ACHN (cell line): ENCODE measurements at places on chromosomes 11 and 22.

- DNase-seq: no peak
Measured at GRCh38 chr11:118895093-118896039, 11.7 kb downstream of the CXCR5 start.

- no peak for DNase-seq
Measured at GRCh38 chr11:90770007-90770406, 547.2 kb upstream of the CHORDC1 start.

DNA sequence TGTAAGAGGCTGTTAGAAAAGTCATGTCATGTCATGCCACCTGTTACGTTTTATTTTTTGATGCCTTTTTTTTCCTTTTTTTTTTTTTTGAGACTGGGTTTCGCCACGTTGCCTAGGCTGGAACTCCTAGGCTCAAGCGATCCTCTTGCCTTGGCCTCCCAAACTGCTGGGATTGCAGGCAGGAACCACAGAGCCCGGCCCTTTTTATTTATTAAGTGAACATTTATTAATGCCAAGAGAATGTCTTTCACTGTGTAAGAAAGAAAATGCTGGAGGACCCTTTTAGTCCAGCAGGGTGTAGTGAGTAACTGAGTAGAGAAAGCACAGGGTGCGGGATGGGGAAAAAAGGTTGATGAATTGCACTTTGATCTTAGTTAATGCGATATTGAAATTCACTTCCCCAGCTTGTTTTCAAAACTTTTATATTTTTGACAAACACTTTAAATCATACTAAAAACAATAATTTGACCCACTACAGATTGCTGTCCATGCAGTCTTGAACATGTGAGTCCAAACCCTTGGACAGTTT is 2.3 kb upstream of the XBP1 start:
- DNase-seq: no peak

DNA sequence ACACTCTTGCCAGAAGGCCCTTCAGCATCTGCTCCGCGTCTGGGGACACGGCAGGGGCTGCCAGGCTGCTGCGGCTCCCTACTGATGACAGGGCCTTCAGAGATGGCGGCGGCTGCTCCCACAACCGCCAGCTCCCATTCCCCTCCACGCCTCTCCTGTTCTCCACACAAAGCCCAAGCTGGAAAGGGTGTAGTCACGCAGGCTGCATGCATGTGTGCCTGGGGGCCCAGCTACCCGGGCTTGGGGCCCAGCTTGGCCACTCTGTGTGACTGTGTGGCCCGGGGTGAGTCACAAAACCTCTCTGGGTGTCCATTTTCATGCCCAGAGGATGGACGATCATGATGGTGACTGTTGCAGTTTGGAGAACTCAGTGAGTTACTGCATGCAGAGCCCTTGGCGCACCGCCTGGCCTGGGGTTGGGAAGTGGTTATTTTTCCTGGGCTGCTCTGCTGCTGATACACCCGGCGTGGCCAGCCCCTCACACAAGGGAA is 31.7 kb upstream of the PARVB start:
- no peak for DNase-seq

GRCh38 chr11:115180272-115180671 is 323.9 kb downstream of the CADM1 start:
- DNase-seq: no peak

GRCh38 chr11:6598555-6598954 is 4.9 kb downstream of the RRP8 start:
- DNase-seq: no peak

DNA sequence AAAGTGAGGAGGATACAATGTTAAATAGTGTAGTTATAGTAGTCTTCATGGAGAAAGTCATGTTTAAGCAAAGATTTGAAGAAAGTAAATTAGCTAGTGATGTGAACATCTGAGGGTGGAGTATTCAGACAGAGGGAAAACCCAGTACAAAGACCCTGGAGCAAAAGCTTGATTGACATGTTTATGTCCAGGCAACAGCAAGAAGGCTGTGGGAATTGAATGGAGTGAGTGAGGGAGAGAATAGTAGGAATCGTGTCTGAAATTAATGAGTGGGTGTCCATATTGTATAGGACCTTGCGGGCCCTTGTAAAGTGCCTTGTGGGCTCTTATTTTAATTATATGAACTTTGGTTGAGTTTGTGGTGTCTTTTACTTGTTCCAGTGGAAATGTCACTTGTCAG is 424.1 kb upstream of the KIRREL3 start:
- no peak for DNase-seq

DNA sequence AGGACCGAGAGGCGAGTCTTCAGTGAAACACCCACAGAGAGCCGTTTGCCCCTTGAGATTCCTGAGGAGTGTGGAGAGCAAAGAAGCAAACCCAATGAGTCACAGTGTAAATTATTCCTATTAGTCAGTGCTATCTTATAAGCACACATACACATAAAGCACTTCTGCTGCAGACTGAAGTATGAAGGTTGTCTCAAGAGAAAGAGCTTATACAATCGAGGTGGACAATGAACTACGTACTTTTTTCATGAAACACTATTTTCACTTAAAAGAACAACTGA is 37.3 kb downstream of the GALNT18 start:
- peak; percentile 91 for DNase-seq

DNA sequence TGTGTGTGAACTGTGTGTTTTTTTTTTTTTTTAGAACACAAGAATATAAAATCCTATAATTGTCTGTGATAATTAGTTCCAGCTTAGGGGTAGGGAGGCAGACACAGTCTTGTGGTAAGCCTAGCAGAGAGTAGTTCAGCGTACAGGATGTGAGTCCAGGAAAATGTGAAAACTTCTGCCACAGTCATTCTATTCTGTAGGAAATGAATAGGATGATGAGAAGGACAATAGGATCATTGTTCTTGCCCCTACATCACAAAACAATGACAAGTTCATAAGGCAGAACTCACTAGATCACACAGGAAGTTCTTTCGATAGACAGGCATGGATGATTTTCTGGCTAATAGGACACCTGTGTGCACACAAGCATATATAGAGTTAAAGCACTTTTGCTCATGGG is 132.2 kb downstream of the NAV2 start:
- no peak for DNase-seq

DNA sequence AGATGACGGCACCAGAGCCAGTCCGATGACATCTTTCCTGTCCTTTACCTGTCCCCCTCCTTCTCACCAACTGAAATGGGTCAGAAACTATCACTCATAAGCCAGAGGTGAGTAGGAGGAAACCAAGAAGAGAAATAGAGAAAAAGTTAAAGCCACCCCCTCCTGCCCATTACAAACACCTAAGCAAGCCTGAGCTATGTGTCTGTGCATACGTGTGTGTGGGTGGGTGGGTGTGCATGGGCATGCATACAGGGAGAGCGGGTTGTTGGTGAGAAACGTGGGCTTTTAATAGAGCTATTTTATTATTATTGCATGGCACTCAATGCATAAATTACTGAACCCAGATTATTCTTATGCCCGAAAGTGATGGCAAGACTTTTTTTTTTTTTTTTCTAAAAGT is 2.6 kb downstream of the PATE4 start:
- DNase-seq: no peak

- peak; percentile 84 for DNase-seq
Measured at GRCh38 chr11:129960216-129961214, 42.1 kb downstream of the PRDM10 start.

- no peak for DNase-seq
Measured at GRCh38 chr11:128405714-128406662, 181.4 kb downstream of the ETS1 start.

GRCh38 chr22:29661336-29661735 is 57.9 kb downstream of the NF2 start:
- no peak for DNase-seq

- DNase-seq: no peak
Measured at GRCh38 chr22:44333847-44334635, 21.3 kb upstream of the SHISAL1 start.

DNA sequence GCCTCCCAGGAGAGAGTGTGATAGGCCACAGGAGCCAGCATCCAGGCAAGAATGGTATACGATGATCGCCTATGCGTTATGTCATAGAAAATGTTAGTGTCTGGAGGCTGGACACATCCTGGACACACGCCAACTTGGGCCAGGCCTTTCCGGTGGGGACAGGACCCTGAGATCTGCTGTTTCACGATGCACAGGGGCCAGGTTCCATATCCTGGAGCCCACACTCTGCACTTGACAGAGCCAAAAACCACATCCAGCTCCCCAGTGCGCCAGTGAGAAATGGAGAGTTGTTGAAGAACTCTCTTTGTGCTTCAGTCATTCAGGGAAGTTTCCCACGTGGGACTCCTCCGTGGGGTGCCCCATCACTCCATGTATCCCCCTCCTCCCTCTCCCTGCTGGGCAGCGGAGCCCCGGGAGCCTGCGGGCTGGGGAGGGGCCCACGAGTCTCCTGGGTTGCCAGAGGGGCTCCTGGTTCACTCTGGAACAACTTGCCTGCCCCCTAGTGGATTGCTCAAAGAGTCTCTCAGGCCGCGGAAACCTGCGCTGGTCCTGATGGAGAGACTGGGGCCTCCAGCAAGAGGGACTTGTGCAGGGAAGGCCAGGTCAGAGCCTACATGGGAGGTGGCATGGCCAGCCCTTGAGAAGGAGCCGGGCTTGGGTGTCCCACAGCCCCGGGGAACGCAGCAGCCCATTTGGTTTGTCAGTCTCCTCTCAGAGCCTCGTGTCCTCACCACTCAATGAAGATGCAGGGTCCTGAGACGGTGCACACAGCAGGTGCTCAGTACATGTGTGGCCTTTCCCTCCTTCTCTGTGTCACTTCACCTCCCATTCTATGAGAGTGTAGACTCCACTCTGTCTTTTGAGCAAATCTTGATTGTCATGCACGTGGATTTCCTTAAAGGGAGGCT is 10.2 kb upstream of the LRRC32 start:
- DNase-seq: peak; percentile 58
